ENCODE measurements at places on chromosomes 7 and 10.
A peak's percentile ranks its signal among the peaks of the same experiment; 100 is the strongest.

DNA sequence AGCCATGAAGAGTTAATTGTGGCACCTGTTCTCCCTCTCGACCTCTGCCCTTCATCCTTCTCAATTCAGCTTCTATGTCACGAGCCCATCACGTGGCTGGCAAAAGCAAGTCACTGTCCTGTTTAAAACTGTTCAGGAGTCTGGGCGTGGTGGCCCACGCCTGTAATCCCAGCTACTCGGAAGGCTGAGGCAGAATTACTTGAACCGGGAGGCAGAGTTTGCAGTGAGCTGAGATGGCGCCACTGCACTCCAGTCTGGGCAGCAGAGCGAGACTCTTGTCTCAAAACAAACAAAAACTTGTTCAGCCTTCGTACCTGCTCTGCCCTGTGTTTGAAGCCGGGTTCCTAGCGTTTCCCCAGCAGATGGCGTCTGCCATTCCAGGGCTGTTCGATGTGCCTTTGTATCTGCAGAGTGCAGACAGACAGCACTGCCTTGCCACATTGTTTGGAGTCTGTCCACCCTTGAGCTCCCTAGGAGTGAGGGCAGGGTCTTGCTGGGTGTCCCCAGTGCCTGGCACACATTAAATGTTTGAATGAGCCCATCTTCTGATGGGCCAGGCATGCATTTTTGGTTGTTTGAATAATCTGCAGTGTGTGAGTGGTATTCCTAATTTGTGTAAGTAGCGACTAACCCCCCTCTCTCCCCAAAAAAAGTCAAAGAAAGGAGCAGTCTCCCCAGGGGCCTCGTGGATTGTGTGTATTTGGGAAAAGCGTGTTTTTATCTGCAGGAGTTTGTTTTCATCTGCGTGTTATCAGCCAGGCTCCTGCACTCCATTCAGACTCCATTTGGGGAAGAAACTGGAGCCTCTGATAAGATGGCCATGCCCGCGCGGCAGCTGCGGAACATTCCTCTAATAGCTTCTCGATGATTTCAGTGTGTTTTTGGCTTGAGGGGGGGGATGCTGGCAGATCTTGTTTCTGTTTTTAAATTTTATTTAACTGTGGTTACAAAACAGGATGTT is 61.2 kb downstream of the DNAJB6 start:
- DNase-seq: no peak

- no peak for DNase-seq
These were observed 137.3 kb upstream of the AGR3 start for GRCh38 chr7:17019106-17019505.

DNA sequence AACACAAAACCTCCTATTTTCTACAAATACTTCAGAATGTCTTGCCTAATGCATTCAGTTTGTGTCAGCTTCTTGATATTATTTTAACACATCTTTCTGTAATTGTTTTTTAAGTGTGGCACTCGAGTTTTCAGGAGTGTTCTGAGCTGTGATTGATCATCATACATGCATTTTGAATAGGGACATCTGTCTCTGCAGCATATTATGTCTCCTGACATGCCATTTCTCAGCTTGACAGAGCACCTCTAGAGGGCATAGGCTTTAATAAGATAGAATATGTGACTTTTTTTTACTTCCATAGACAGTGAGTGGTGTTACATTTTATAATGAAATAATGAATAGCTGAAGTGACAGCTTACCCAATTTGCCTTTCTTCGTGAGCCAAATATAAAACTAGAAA is 219.2 kb upstream of the HDAC9 start:
- no peak for DNase-seq

- DNase-seq: no peak
These were observed 602.2 kb downstream of the LRMDA start for GRCh38 chr10:76033457-76034196.

DNA sequence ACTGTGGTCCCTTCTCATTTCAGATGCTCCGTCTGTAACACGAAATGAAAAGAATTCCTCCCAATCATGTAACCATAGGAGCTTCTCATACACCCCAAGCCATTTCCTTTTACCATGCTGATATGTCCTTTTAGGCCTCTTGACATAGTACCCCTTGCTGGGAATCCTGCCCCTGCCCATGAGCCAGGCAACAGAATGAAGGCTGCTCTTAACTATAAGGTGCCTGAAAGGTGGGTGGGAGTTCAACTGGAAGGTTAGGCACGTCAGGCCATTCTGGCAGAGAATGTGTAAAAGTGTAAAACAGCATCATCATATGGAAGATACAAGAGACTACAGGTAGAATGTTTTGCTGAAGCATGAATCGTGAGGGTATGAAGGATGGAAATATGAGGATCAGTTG is 22.5 kb downstream of the IL2RA start:
- no peak for DNase-seq

GRCh38 chr10:14543046-14543903 is 212.6 kb upstream of the FRMD4A start:
- no peak for DNase-seq

GRCh38 chr7:74012842-74013249 is 15.1 kb upstream of the ELN start:
- DNase-seq: no peak

- DNase-seq: no peak
These were observed 42.7 kb upstream of the LAMB1 start for GRCh38 chr7:108045669-108046068.

DNA sequence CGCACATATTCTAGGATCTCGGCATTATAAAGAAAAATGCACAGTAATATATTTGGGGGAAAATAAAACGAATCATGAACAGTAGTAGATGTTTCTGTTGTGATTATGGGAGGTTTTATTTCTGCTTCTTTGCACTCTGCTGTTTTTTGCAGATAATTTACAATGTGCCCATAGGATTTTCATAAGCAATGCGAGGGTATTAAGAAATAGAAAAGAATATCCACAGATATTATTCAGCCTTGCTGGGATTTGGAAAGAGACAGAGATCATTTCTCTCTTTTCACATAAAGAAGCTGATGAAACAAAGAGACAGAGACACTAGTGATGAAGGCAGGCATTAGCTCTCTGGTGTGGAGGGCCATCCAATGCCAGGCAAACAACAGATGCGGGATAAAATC is 158.6 kb downstream of the KCNMA1 start:
- no peak for DNase-seq

GRCh38 chr10:121772884-121773283 is 154.9 kb downstream of the ATE1 start:
- DNase-seq: no peak

DNA sequence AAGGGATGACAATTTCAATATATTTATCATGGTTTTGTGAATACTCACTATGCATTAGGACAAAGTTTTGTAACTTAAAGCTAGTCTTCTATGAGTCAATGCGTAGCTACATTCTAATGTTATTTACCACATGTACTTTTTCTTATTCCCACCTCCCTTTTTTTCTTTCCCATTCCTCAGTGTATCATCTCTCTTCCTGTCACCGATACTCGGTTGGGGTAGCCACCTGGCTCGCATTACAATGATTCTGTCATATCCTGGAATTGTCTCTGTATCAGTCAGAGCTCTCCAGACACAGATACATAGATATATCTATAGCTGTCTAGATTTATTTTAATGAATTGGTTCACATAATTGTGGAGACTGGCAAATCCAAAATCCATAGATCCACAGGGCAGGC is 9.8 kb upstream of the RALA start:
- no peak for DNase-seq

DNA sequence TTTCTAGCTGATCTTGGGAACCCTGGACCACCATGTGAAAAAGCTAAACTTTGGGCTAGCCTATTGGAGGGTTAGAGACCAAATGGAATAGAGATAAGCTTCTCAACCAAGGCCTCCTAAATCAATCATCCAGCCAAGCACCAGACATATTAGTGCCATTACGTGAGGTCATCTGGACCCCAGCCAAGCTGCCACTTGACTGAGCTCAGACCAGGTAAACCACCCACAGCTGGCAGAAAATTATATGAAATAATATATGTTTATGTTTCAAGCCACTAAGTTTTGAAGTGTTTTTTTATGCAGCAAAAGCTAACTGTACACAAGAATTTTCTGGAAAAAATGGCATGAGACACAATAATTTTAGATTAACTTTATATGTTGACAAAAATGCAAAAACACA is 82.6 kb upstream of the PCGF5 start:
- DNase-seq: no peak

GRCh38 chr10:67086327-67087134 is 160.7 kb downstream of the LRRTM3 start:
- no peak for DNase-seq

DNA sequence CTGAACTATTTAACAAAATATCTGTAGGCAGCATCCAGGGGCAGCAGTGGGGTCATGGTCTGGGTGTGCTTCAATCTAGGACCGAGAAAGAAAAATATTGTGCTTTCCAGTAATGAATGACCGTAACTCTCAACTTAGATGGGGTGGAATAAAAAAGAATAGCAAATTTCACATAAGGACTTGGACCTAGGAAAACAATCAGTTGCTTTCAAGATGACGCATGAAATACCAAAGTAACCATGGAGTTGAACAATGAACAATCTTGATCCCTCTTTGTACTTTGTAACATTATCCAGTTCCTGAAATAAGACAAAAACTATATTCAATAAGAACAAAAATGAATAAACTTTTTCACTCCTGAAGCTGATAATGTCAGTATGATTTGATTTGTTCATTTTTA is 167.1 kb downstream of the C7orf25 start:
- DNase-seq: no peak

DNA sequence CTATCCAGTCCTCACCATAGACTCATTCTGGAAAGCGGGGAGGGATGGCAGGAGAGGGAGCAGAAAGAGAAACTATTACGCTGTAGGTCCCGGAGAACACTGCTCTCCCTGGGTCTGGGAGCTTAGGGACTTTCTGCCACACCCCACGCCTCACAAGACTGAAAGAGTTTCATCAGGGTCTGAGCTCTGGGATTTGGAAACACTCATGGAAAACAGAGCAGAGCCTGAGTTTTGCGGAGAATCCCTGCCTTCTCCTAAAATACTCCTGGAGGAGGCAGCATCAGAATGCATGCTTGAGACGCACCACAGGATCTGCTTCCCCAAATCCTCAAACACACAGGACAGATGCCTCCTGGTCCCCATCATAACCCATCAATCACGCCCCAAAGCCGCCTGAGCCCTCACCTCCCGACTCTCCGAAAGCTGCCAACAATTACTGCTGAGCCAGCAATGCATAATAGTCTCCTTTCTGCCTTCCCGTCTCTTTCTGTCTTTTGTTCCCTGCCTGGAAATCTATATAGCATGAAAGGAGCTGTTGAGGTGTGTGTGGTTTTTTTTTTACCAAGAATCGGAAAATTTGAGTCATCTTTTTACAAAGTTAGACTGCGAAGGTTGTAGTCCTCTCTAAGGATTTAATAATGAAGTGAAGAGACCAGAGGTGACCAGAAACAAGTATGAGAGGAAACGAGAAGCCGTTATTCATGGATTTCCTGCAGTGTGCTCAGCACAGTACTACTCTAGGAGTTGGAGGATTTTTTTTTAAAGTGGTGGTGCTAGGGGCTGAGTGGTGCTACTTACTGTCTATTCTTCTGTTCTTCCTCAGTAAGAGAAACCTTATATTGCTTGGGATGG is 37.7 kb downstream of the ASB13 start:
- DNase-seq: no peak

GRCh38 chr7:17852361-17852760 is 87.9 kb downstream of the SNX13 start:
- DNase-seq: no peak

GRCh38 chr10:7906128-7906527 is 87.8 kb downstream of the TAF3 start:
- no peak for DNase-seq

- DNase-seq: no peak
These were observed 24.0 kb downstream of the STK32C start for GRCh38 chr10:132283604-132284382.

- peak; percentile 70 for DNase-seq
These were observed at the start of gene NKX2-3 for GRCh38 chr10:99532687-99533495. Gene NKX2-3, plus strand, starts transcription at chr10:99532942. Its CDS starts 190 bp downstream, at chr10:99533132.

DNA sequence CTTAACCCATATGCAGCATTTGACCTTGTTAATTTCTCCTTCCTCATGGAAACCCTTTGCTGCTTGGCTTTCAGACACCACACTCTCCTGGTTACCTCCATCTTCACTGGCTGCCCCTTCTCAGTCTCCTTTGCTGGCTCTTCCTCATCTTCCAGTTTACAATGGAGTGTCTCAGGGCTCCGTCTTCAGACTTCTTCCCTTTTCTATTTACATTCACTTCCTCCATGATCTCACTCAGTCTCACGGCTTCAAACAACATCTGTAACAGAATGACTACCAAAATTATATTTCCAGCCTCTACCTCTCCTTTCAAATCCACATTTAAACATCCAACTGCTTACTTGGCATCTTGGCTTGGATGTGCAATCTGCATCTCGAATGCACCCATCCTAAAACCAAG is 140.4 kb downstream of the DKK1 start:
- no peak for DNase-seq

DNA sequence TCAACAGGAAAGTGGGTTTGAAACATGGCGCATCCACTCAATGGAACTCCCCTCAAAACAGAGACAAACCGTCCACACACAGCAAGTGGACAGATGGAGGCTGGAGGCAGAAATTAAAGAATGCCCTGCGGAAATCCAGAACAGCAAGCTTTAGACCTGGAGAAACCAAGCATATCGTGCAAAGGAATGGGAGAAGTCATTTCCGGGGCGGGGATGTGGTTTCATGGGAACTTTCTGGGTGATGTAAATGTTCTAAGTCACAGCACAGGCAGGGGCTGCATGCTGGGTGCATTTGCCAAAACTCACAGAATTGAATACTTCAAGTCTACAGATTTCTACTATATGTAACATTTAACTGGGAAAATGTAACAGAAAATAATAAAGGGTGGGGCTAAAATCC is 213.0 kb downstream of the PTPRN2 start:
- DNase-seq: no peak

DNA sequence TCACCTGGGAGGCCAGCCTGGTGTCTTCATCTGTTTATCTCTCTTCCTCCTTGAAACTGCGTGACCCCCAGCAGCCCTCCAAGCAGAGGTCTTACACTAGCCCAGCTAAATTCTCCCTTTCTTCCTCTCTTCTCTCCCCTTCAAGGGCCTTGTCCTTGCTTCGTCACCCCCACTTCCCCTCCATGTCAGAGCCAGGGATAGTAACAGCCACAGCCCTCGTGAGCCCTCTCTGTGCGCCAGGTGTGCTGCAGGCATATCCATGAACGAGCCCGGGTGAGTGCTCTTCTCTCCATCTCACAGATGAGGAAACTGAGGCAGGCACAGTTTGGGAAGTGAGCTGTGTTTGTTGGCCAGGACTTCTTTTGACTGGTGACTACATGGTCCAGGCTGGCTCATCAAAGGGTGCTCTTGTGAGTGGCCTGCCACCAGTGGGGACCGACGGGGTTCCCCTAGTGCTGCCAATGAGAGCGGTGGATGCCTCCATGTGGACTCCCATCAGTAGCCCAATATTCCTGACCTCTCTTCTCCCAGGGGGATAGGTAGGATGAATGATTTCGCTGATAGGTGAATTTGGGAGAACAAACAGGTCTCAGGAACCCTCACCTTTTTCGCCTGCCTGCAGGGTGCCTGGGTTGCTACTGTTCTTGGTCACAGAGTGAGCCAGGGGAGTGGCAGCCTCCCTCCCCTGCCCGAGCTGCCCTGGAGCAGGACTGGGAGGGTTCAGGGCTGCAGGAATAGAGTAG is 38.1 kb downstream of the ADRA2A start:
- no peak for DNase-seq
